ENCODE measurements at places on chromosomes 7 and 10. TPM values are rescaled to one million over a fixed set of nuclear protein-coding genes. Genes with fewer than 3 reads are reported as not detected.

GRCh38 chr7:24441314-24442027, 131.8 kb upstream of the PALS2 start:
- DNase-seq: no peak

DNA sequence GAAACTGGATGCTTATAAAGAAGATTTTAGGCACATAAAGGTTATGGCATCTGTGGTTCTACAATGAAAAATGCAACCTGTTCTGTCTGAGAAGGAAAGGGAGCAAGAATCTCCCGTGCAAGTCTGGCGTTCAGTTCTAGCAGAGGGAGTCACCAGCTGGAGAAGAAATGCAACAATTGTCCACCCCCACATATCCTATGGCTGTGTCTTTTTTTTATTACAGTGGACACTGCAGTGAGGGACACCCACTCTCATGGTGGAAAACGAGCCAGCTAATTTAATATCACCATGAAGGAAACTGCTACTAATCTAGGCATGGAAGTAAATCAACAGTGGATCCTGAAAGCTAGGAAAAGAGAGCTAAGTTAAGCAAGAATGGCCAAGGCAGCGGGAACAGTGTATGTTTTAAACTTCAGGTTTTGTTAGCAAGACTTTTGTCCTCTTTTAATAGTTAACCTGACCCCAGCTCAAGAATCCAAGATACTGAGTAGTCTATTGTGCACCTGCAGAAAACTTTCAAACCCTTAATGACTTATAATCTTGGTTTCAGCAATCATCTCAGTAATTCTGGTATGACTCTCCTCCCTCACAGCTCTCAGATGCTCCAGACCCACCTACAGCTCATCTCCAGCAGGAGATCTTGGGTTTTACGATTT, 149.3 kb downstream of the FGFR2 start:
- DNase-seq: no peak

The EN2 gene
- total RNA-seq: not detected

GRCh38 chr7:134771889-134772288, 7.5 kb upstream of the CALD1 start:
- DNase-seq: no peak

The KNDC1 gene
- total RNA-seq: not detected

Data from glomerular endothelial cell (primary cell).